Pulmonary artery endothelial cell (primary cell): ENCODE measurements at places on chromosomes 2 and 18. TPM values are rescaled to one million over a fixed set of nuclear protein-coding genes. Genes with fewer than 3 reads are reported as not detected.
A peak's percentile ranks its signal among the peaks of the same experiment; 100 is the strongest.

NCK2 gene
- 33.9 and 40.2 TPM in 2 replicates for total RNA-seq

POTEC gene
- total RNA-seq: not detected in 2 replicates

ASPRV1 gene
- total RNA-seq: 0.11 and 0.13 TPM in 2 replicates

HMSD gene
- total RNA-seq: 0.07 TPM in 1 of 2 replicates, not detected in the other

ARHGAP25 gene
- 1.5 and 1.7 TPM in 2 replicates for total RNA-seq

PLEKHH2 gene
- total RNA-seq: 0.07 and 0.20 TPM in 2 replicates

PPIL3 gene
- total RNA-seq: 19.1 and 38.4 TPM in 2 replicates

DNA sequence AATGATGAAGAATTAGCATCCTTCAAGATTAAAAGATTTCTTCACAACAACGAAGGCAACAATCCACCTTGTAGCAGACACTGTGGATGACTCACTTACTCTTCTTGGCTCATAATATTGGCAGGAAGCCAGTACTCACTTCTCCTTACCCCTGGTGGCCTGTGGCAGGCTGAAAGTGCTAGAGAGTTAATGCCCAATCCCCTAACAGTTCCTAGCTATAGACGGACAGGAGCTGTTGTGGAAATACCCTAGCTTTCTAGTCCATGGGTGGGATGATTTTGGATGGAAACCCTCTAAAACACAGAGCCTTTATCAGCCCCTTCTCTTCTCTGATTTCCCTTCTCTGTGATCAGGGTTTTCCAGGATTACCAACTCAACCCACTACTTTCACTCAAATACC, 128.6 kb upstream of the NYAP2 start:
- DNase-seq: no peak

- DNase-seq: no peak
Measured at GRCh38 chr2:121196132-121196848, 88.7 kb downstream of the TFCP2L1 start.

GRCh38 chr2:201983174-201983573, 50.5 kb upstream of the FZD7 start:
- no peak for DNase-seq

- no peak for DNase-seq
Measured at GRCh38 chr2:10195278-10196109, 73.0 kb downstream of the RRM2 start.

GRCh38 chr2:194545978-194546377, 1111.0 kb upstream of the SLC39A10 start:
- no peak for DNase-seq

DNA sequence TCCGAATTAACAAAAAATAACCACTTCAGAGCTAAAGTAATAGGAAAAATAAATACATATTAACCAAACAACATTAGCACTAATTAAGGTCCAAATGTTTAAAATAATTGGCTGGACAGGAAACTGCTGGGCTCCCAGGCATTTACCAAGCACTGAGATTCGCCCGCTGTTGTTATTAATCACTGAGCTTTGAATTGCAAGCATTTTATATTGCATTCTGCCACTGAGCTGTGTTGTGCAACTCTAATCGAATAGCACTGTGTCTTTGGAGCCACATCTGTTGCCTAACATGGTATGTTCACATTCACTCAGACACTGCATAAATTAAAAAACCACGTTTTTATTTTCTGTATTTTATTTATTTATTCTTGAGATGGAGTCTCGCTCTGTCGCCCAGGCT, 88.9 kb downstream of the SOWAHC start:
- no peak for DNase-seq

- DNase-seq: no peak
Measured at GRCh38 chr2:215772634-215773563, 240.5 kb downstream of the MREG start.

DNA sequence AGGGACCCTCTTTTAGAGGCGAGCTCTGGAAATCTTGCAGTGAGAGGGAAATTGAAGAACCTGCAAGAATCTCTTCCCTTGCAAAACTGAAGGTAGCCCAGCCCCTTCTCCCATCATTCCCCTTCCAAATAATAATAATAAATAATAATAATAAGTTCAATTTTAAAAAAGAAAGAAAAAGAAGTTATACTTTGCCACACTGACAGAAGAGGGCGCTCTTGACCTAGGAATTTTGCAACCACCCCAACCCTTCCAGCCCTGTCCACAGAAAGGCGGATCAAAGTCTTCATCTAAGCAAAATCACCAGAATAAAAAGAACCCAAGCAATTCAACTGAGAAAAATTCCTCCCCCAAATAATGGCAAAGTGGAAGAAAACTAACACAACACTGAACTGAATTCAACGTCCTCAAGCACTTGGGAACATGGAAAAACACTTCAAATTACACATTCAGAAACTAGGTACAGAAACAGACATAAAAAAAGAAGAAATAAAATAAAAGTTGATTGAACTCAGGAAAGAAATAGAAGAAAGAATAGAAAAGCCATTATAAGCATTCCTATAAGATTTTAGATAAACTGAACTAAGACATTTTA, 98.9 kb upstream of the GLS start:
- peak; percentile 43 for DNase-seq

- no peak for DNase-seq
Measured at GRCh38 chr2:241068136-241068941, 33.7 kb downstream of the MTERF4 start.

DNA sequence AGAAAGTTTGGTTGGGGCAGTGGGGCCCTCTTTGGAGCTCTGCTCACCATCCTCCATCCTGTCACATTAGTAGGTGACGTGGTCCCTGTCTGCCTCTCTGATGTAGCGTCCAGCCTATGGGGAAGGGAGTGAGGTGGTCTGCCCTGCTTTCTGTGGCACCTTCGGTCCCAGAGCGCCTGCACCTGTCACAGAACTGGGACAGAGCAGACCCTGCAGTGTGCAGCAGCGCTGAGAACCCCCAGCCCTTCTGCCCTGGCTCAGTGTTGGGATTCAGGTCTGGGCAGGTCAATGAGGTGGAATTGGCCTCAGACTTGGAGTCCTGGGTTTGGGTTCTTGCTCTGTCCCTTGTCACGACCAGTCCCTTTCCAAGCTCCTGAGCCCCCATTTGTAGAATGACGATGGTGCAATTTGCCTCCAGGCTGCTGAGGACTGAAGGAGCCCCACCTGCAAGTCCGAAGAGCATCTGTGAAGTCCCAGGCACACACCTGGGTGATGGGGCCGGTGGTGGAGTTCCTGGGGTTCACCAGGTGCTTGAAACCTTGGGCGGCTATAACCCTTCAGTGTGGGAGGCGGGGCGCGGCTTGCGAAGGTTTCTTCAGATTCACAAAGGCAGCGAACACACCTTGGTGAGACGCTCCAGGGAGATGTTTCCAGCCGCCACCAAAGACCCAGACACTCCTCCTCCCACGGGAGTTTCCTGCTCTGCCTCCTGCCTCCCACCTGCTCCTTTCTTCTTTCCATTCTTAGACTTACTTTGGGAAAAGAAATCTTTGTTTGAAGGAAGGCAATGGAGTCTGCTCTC, 265.4 kb upstream of the HDAC4 start:
- no peak for DNase-seq

GRCh38 chr18:12394428-12394827, 13.3 kb upstream of the PRELID3A start:
- DNase-seq: no peak

- DNase-seq: no peak
Measured at GRCh38 chr2:222355860-222356259, 57.1 kb upstream of the PAX3 start.

DNA sequence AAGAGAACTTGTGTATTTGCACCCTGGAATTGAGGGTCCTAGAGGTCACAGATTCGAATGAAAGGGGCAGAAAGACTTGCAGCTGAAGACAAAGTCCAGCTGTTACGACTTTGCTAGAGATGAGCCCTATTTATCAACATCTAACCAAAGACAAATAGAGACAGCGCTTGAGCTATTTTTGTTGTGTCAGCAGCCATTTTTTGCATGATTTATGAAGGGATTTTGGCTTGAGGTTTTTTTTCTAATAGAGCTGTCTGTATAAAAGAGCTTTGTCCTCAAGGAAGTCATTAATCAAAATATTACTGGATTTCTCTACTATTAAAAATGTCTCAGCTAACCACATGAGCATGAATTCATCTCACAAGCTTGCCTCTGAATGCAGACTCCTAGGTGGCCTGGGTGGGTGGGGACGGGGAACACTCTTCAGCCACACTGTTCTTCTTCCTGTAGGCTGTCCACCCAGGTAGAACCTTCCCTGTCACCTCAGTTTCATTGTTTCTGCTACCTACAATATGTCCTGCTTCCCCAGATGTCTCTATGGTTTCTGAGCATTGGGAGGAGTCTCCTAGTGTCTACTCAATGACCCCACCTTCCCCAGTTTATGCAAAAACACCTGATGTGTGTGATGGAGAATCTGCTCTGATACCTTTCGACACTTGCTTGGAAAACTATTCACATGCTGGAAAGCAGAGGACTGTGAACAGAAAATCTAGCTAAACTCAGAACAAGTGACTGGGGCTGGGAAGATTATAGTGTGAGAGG, 7.2 kb upstream of the CD226 start:
- DNase-seq: no peak

- no peak for DNase-seq
Measured at GRCh38 chr2:236935631-236936445, 149.9 kb upstream of the COPS8 start.

DNA sequence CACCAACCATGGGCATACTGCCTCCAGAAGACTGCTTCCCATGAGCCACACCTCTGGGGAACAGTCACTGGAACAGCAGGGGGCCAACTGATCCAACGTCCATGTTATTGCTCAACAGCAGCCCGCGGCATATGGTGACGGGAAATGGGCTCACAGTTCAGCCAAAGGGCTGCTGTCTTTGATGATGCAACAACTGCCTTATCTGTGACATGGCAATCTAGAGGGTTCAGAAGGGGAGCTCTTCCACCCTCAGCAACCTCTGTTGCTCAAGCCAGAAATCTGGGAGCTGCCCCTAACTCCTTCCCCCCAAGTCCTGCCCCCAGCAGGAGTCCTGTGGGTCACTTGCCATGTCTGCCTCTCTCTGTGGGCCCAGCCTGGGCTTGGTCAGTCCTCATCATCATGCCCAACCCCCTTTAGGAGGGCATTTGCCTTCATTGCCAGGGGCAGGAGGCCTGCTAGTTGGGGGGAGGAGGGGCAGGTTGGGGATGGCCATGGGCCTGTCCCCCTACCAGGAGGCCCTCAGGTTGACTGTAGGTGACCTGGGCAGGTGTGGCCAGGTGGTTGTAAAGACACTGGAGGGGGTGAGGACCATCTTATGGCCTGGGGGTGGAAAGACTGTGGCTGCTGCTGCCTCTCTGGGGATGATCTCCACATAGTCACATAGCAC, 212.9 kb downstream of the CYP26B1 start:
- no peak for DNase-seq

- DNase-seq: no peak
Measured at GRCh38 chr2:60821587-60822302, 59.6 kb upstream of the REL start.

DNA sequence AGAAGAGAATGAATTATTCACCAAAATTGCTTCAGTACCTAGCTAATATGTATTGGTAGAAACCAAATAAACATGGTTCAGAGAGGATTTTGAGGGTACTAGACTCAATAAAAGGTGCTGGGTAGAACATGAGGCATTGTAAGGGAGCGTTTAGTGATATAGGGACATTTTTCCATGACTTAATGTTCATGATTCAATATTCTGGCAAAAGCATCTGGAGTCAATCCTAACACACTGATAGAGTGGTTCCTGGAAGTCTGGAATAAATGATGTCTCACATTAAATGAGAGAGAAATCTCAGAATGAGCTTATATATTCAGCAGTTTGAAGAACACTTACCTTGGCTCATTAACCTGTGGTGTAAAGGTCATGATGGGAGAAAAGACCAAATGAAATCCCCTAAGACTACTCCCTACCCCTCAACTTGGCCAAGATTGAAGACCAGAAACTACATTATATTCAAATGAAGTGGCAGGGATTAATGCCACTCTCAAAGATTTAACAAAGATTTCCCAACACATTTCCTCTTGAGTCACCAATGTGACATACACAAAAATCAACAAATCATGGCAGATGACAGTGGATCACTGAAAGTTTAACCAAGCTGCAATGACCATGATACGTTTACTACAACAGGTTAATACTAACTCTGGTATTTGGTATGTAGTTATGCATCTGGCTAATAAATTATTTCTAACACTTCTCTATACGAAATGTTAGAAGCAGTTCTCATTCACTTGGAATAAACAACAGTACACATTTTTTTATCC, 309.5 kb downstream of the SATB2 start:
- DNase-seq: no peak

DNA sequence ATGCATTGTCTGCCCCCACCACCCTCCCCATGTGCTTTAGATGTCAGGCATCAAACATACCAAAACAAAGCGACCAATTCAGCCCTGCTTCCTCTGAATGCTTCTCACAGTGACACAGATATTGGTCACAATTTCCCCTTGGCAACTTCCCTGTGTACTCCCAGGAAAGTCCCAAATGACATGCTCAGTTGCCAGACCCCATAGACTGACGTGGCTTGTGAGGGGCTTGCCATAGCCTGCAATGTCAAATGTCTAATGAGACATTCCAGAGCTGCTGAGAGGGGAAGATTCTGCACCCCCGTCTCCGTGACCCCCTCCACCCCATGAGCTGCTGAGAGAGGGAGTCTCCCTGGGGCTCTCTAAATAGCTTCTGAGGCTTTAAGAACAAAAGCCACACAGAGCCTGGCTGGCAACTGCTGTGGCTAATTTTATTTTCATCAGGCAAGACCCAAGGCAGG, 47.3 kb downstream of the RFTN2 start:
- DNase-seq: no peak
